ENCODE measurements at places on chromosomes 12 and 14.

DNA sequence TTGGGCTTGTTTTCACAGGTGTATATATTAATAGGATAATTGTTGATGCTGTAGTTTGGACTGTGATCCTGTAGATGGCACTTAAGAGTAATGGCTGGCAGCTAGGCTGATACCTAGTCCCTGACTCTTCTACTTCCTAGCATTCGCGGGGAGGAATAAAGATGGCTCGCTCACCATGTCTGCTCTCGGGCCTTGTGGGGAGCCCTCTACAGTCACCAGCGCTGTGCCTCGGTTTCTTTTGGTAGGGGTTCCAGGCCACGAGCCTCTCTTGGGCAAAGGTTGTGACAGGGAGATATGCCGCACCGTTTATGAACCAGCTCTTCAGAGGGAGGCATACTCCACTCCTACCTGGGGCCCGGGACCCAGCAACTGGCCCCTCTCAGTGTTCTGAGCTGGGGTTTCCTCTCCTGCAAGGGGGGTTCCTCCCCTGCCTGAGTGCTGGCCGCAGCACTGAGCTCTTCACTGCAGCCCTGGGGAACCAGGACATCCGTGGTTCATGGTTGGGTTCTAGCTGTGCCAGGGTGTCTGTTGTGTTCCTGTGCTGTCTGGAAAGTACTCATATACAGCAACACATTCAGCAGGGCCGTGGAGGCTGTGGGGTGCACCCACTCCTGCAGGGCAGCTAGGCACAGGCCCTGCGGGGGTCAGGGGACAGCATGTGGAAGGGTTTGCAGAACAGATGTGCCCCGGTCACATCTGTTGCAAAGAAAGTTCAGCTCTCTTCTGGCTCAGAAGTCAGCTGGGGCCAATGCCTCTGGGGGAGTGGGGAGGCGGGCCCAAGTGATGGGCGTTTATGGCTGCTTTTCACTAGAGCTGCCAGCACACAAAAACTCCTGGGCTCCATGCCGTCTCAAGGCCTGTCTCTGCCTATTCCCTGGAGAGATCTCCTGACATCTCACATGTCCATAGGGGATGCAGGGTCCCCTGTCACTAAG, 147.9 kb downstream of the PPFIA2 start:
- no peak for DNase-seq

DNA sequence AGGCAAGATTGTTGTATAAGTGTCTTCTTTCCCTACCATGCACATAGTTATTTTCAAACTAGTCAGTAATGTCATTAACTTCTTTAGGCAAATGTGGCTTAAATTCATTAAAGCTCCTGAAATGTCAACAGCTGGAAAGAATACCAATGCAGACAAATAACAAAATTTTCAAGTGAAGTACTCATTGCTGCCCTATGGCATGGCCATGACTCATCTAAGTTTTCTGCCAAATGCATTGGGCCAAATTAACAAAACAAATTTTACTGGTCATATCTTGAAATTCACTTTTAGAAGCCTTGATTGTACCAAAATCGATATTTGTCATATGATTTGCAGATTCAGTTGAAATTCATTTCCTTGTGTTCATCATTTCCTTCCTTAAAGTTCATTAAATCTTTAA, 915.9 kb downstream of the SLC6A15 start:
- DNase-seq = no peak

DNA sequence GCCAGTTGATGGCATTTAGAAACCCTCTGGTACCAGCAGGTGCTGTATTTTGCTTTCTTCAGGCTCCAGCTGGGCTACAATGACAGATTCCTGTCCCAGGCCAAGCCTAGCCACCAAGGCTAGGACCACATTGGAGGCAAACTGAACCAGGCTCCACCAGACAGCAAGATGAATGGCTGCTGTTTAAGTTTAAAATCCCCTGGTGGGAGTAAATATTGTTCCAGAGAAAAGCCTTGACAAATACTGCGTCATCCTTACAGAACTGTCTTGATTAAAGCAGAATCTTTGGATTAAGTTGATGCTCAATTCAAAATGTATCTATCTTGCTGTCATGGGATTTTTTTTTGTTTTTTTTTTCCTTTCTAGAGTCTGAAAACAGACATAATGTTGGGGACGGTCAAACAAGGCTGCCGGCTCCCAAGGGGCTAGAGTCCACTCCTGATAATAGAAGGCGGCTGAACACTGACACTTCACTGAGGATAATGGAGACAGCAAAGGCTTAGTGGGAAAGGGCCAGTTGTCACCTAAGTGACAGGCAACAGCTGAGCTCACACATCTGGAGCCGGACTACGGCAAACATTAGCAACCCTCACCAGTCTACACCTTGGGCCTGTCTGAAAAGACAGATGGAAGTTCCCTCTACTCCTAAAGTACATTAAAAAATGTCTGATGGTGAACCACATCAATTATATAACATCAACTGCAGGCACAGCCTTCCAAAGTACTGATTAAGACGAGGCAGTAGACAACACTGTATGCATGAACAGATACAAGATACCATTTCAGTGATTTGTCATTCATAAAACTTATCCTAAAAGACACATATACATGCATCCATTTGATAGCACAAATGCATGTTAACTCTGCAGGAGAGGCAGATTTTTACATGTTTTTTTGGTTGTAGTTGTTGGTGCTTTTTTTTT, 1.7 kb downstream of the PRICKLE1 start:
- no peak for DNase-seq

DNA sequence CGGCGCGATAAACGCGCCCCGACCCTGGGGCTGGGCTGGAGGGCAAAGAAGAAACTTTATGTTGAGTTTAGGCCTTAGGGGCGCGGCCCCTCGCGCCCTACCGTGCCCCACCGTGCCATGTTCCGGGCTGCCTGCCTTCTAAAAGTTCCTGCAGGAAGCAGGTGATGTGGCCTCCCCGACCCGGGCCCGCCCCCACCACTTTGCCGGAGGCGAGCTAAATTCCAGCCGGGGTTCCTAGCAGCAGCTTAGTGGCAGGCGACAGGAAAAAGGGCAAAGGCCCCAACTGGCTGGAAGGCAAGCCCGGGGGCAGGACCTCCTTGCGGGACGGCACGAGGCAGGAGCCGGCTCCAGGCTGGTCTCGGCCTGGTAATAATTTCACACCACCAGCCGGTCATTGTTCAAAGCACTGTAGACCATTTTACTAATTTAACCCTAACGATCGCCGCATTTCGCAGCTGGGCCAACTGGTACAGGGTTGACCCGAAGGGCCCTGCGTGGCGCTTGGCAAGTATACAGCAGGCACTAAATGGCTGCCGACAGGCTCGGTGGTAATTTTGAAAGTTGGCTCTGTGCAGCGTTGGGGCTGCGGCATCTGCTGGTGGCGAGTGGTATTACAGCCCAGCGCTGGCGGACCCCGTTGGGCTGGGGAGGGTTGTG, 895 bp upstream of the CCDC88C start:
- DNase-seq = peak; percentile 35

DNA sequence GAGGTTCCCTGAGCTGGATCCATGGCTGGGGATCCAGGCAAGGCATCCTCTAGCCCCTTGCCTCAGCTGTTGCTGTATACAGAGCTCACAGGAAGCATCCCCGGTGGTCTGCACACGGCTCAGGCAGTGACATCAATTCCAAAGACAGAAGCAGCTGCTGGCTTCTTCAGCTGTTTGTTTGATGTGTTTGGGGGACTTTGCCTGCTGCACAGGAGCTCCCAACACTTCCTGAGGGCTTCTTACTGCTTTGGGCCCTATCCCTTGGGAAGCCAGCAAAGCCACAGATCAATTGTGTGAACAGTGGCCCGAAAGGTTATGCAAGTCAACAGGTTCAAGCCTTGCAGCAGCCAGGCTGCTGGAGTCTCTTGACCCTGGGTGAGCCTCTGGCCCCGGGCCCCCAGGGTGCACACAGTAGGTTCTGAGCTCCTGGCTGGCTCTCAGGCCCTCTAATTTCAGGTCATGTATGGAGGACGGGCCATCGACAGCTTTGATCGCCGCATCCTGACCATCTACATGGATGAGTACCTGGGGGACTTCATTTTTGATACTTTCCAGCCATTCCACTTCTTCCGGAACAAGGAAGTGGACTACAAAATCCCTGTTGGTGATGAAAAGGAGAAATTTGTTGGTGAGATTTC, 42.6 kb downstream of the CCDC92 start:
- no peak for DNase-seq

All from fibroblast of skin of right biceps (primary cell).